ENCODE measurements at places on chromosomes 16 and 17.

- no peak for DNase-seq
Observed at GRCh38 chr17:30588798-30589247, 111.6 kb downstream of the GOSR1 start.

DNA sequence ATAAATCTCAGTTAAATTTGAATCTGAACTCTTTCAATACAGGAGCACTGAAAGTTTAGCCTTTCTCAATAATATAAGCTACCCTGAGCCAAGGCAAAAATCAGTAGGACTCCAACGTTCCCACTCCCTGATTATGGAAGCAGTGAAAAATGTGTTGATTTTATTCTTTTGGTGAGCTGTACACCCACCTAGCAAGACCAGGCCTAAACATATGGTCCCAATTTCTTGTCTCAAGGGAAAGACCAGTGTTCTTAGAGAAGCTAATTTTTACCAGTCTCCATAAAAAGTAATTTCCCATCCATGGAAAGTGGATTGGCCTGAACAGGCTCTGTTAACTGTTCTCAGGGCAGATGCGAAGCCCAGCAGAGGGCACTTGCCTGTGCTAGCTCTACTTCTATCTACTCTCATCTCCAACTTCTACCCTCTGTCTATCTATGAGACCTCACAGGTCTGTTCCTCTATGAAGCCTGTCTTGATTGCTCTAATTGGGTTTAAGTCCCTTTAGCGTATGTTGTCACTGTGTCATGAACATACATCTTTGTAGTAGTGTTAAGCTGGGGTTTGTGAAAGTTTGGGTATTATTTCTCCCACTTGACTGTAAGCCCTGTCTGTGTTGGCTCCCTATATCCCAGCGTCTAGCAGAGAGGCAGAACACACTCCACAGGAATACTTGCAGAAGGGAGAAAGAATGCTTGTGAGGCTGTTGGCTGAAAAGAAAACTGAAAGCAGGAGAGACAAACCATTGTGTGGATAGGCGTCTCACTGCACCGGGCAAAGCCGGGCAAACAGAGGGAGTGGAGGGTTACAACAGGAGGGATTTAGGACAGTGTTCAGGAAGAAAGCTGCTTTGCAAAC is 167.1 kb upstream of the MAF start:
- peak; percentile 13 for DNase-seq

- DNase-seq = no peak
Observed at GRCh38 chr16:804193-805048, 3.9 kb upstream of the GNG13 start.

GRCh38 chr16:56876048-56876447 is 11.0 kb downstream of the SLC12A3 start:
- DNase-seq = no peak

DNA sequence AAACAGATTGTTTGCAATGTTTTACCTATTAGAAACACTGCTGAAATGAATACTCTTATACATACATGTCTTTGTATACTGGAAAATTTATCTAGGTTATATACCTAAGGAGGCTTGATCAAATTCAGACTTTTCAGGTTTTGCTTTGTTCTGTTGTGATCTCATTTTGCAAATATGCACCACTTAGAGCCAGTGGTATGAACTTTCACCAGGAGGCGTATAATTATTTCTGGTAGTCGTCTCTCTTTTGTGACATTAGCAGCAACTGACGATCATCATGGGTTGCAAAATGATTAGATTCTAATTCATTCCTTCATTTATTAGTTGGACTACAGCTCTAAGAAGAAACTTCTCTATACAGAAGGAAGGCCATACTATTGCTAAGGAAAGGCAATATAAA is 26.9 kb downstream of the AP1G1 start:
- DNase-seq = no peak

DNA sequence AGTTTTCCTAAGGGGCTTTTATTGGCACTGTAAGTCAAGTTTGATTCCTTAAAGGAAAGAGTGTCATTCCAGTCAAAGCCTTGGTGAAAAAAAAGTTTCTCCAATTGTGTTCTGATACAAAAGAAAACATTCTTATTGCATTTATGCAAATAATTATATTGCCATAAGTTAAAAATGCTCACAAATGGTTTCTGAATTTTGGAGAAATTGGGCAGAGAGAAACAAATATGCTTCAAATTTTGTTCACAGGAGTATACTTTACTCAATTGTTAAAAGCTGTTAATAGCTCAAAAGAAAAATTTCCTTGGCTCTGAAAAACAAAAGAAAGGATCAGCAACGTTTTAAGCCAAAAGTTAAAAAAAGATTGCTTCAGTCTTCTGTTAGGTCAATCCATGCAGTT is 60.2 kb downstream of the PIGL start:
- no peak for DNase-seq

- DNase-seq = no peak
Observed at GRCh38 chr16:54585998-54586340, 299.4 kb upstream of the IRX3 start.

- DNase-seq = no peak
Observed at GRCh38 chr17:72943826-72944689, 148.4 kb downstream of the SLC39A11 start.

DNA sequence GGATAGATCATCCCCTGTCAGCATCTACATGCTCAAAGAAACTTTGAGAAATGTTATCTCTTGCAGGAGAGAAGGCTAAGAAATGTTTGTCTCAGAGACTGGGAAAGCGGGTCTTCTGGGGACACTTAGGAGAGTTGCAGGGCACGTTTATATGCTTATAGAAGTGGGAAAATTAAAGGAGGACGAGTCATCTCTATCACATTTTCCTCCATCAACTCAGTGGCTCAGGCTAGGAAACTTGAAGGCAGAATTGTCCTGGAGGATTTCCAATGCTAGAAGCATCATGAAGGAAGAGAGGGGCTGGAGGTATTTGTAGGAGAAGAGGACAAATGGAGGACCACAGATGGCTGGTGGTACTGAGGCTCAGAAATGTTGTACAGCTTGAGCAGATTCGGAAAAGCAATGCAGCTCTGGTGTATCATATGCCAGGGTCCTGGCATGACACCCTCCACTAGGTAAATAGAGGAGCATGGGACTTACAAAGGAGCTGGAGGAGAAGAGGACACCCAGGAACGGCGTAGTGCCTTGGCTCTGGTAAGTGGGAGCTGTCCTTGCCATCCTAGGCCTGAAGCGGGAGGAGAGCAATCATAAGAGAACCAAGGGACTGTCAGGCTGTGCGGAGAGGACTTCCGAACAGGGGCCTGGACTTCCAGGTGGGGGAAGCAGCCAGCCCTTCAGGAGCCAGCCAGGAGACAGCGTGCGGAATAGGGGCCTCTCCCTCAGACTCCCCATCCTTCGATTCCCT is 4.5 kb upstream of the HS3ST3B1 start:
- no peak for DNase-seq

DNA sequence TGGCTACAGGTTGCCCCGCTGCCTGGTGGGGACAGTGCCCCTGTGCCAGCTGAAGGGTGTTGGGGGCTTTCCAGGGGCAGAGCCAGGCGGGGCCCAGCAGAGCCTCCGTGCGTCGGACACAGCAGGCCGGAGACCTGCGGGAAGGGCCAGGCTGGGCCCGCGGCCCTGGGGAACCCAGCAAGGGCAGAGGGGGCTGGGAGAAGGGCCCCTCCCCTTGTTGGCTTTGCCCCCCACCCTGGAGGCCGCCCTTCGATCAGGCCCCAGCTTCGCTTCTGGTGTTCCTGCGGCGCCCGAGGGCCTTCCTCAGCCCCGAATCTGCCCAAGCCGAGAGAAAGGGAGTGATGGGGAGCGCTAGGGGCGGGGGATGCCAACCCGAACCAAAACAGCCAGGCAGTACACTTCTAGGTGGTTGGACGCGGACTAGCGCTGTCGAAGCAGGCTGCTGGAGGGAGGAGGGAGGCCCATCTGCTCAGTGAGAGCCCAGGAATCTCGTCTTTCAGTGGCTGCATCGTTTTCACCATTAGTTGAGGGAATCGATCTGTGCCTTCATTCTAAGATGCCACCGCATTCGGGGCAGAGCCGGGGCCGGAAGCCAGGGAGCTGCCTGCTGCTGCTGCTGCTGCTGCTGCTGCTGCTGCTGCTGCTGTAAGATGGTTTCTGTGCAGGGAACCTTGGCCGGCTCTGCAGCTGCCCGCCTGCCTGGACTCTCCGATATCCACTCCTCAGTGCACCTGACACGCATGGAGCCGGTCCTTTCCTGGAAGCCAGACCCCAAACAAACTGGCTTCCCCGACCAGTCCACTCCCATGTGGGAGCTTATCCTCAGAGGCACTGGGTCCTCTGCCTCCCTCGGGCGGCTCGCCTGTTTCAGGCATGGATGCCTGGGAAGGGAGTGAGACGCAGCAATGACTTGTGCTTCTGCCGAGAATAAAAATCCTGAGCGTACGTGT is 1.7 kb downstream of the JPH3 start:
- peak; percentile 33 for DNase-seq

DNA sequence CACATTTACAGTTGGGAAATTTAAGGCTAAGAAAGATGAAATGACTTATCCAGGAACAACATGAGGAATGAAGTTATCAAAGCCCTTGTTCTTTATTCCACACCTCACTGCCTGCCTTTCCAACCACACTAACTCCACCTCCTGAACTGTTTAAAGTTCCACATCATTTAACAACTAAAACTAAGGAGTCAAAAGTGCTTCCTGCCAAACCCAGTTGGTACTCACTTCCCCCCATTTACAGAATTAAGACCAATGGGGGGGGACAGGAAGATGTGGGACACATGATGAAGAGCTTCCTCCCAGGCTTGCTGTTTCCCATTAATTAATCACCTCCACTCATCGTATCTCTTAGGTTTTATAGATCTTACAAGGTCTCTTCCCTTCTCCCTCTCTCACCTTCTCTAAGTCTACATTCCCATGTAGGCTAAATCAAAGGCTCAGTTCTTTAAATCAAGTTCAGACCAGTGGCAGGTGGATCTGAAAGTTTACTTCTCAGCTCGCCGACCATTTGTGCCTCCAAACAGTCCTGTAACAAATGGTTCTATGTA is 19.2 kb upstream of the TMEM101 start:
- no peak for DNase-seq

DNA sequence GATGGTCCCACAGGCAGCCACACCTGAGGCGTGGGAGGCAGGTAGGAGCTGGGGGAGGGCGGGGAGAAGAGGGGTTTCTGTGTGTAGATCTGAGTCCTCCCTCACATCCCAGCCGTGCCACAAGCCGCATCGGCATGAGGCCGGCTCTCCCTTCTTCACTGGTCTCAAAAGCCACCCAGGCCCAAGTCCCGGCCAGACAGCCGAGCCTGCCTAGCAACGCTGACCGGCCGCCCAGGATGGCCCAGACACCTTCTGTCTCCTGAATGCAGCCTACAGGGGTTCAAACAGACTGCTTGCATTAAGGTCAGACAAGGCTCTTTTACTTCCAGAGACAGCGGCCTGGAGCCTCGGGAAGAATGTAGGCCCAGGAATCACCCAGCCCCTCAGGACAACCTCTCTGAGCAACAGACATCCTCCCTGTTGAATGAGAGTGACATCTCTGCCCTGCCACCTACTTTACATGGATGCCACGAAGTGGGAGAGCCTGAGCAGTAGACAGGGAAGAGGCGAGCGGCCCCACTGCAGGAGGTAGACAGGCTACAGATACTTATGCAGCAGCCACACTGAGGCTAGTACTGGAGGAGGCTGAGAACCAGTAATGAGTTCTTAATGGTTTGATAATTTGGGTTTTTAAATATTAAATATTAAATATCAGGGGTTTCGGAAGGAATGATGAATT is 69.6 kb downstream of the N4BP1 start:
- DNase-seq = no peak

DNA sequence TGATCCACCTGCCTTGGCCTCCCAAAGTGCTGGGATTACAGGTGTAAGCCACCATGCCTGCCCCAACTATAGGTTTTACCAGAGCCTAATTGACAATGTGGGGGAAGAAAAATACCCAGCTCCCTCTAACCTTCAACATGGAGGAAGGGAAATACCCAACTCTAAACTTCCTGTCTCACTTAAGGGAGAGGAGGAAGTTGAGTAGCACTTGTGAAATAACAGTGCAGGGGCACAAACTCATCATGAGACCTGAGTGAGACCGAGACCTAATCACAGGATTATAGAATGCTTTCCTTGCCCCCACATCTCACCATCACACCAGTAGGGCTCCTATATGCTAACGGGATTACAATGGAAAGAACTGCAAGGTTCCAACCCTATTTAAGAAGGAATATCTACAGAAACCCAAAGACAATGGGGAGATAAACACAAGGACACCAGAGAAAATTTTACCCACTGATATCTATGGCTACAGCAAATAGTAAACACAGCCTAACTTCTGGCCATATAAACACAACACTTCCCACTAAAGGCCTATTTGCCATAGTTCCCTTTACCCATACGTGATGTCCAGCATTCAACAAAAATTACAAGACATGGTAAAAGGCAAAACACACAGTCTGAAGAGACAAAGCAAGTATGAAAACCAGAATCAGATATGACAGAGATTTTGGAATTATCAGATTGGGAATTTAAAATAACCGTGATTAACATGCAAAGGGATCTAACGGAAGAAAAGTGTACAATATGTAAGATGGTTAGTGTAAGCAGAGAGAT is 26.9 kb downstream of the OR3A1 start:
- DNase-seq = no peak

- DNase-seq = no peak
Observed at GRCh38 chr17:49577650-49577934, 1.9 kb downstream of the NXPH3 start.

DNA sequence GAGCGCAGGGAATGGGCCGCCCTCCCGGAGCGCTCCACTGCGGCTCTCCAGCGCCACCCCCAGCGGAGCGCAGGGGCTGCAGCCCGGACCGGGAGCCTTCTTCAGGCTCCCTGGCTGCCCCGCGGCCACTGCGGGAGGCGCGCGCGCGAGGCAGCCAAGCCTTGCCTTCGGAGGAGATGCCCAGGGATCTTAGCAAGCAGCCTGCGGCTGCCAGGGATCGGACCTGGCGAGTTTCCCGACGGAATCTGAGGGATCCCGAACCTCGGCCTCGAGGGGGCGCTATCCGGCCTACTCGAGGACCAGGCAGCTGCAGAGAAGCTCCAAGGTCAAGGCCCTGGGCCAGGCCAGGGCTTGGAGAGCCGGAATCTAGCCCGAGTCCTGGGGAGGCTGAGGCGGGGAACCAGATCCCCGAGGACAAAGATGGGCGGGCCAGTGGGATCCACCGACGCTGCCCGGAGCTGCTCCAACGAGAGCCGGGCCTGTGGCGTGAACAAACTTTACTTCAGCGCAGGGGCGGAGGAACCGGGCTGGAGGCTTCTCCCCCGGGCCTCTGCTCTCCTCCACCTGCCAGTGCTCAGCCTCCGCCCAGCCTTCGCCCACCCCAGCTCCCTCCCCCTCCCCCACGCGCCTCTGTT is at the start of gene IRX6:
Gene IRX6 (plus strand): TSS at position 567 of the 635 bp plus-strand sequence. CDS start 889 bp downstream, outside the sequence.
- DNase-seq = no peak
